ENCODE measurements at places on chromosomes 1 and 21. TPM values are rescaled to one million over a fixed set of nuclear protein-coding genes. Genes with fewer than 3 reads are reported as not detected.

- no peak for DNase-seq
Observed at GRCh38 chr21:28615276-28615675, 377.4 kb downstream of the LTN1 start.

Gene AMY2A
- not detected for polyA plus RNA-seq

DNA sequence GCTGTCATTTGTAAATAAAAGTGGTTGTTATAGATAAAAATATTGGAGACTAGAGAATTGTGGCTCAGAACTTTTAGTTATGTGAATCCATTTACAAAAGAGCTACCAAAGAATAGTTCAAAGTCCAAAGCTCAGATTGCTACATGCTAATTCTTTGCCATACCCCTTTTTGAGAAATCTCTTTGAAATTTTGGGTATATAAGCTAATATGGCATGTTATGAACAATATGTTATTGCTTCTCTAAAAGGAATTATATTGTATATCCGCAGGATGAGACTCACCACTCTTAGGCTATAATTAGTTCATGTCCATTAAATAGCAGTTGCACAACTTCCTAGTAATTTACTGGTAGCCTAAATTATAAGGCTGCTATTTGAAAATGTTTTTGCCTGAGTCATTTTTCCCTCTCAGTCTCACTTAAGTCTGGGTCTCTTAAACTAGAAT lies 178.0 kb downstream of the ZNF281 start:
- DNase-seq, result no peak

GRCh38 chr1:60111118-60111517 lies 37.5 kb upstream of the C1orf87 start:
- DNase-seq, result no peak

- DNase-seq, result no peak
Observed at GRCh38 chr1:113811156-113811887, 954 bp downstream of the RSBN1 start.

DNA sequence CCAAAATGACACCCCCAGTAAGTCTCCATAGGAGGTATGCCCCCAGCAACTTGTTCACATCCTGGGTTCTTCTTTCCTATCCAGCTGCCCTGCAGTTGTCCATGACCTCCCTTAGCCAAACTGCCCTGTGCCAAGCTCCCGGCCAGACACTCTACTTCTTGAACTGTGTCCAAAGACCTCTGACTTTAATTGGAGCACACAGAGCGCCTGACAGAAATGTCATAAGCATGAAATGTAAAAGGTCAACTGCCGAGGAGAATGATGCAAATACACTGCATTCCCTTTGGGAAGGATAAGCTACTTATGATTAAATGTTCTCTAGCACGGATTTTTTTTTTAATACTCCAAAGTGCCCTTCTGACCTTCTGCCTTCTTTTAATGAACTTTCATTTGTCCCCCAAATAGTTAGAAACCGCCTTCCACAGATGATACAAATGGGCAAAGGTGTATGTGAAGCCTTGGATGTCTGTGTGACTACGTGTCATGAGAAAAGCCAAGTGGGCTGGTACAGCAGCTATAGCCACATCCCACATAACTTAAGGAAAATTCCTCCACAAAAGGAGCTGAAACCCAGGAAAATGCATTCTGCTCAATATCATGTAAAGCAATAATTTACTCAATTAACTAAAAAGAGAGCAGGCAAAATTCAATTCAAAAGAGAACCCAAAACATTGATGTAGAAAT lies 26.8 kb downstream of the PALMD start:
- DNase-seq, result no peak

DNA sequence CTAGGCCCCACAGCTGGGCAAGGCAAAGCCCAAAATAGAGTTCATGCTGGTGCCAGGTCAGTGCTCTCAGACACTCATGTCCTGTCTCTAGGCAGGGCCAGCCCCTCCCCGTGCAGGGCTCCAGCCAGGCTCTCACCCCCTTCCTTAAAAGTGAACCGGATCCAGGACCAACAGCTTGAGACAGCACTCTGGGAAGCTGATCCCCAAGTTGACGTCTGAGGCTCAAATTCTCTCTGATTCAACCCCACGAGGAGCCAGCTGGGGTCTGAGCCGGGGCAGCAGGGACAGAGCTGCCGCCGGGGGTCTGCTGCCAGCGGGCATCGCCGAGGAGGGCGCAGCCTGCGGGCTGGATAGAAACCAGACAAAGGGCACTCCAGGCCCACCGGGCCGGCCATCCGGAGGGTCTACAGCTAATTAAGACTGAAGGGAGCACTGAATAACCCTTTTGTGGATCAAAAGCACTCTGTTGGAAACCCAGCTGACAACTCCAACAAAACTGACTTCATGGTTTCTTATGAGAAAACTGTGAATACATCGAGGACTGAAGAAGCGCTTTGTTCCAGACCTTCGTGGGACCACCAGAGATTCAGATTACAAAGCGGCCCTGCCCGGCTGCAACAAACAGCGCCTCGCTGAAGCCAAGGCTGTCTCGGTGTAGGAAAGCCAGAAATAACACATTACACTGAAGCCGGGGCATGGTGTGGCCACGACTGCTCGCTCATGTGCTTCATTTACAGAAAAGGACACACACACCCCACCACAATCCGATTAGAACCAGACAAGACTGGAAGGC lies 95.8 kb downstream of the PSMG1 start:
- no peak for DNase-seq
